CD4-positive, alpha-beta T cell treated with Interleukin-21 for 1 hour (primary cell): ENCODE measurements at places on chromosomes 2 and 18.

DNA sequence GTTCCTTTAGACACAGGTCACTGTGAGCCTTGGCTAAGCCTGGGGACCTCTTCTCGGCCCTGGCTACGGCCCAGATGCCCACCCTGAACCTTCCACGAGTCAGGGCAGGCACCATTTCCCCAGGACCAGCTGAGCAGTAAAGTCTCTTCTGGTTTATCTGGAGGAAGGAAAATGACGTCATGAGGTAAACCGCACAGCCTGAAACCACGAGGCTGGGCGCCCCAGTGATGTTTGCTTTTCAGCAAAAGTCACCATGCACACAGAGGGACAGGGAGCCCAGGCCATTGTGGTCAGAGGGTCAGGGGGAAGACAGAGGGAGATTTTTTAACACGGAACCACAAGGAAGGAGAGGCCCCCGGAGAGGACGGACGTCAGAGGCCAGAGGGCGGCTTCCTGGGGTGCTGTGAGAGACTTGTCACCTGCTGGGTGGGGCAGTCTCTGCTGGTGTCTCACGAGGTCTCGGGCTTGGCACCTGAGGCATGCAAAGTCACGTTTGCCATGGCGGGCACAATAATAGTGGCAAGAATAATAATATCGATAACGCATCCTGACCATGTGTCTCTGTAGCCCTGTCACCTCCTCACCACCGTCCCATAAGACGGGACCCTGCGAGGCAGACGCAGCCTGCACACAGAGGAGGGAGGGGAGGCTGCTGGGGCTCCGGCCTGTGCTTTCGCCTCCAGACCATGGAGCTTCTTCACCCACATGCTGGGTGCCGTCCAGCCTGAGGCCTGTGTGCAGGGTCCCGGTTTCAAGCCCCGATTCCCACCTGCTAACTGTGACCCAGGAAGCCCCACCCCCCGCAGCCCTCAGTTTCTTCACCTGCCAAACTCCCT, 33.2 kb upstream of the FOSL2 start:
- peak; percentile 91 for DNase-seq

DNA sequence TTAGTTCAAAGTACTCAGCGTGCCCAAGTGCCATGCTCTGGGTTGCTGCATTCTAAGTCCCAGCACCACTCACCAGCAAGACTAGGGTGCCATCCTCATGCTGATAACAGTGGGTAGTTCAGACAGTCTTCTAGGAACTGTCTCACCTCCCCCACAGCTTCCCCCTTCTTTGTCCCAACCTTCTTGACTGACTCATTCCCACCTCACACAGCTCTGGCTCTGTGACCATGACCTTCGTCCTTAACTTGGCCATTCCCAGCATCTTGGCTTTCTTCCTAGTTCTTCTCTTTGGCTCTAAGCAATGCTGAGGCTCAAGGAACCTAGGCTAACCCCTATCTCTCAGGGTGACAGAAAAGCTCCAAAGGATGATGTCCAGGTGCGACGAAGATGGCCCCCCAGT, 20.0 kb upstream of the CXCR4 start:
- no peak for DNase-seq

- DNase-seq = no peak
Measured at GRCh38 chr2:135893374-135893794, 17.1 kb upstream of the MCM6 start.

- peak; percentile 5 for DNase-seq
Measured at GRCh38 chr2:40450066-40450795, 1.7 kb downstream of the SLC8A1 start.

- no peak for DNase-seq
Measured at GRCh38 chr18:41886126-41886807, 68.8 kb upstream of the PIK3C3 start.
